ENCODE measurements at places on chromosomes 4 and X.

- DNase-seq, result no peak
These were observed 104.4 kb downstream of the PJA1 start for GRCh38 chrX:69060631-69061408.

GRCh38 chrX:41384051-41384705 is 50.2 kb downstream of the DDX3X start:
- DNase-seq, result no peak

- DNase-seq, result no peak
These were observed 38.8 kb downstream of the MSN start for GRCh38 chrX:65706041-65706828.

DNA sequence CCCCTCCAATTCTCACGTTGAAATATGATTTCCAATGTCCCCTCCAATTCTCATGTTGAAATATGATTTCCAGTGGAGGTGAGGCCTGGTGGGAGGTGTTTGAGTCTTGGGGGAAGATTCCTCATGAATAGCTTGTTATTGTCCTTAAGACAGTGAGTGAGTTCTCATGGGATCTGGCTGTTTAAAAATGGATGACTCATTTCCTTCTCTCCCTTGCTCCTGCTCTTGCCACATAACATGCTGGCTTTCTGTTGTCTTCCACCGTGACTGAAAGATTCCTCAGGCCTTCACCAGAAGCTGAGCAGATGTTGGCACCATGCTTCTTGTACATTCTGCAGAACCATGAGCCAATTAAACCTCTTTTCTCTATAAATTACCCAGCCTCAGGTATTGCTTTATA is 346.8 kb upstream of the TECRL start:
- DNase-seq, result no peak

DNA sequence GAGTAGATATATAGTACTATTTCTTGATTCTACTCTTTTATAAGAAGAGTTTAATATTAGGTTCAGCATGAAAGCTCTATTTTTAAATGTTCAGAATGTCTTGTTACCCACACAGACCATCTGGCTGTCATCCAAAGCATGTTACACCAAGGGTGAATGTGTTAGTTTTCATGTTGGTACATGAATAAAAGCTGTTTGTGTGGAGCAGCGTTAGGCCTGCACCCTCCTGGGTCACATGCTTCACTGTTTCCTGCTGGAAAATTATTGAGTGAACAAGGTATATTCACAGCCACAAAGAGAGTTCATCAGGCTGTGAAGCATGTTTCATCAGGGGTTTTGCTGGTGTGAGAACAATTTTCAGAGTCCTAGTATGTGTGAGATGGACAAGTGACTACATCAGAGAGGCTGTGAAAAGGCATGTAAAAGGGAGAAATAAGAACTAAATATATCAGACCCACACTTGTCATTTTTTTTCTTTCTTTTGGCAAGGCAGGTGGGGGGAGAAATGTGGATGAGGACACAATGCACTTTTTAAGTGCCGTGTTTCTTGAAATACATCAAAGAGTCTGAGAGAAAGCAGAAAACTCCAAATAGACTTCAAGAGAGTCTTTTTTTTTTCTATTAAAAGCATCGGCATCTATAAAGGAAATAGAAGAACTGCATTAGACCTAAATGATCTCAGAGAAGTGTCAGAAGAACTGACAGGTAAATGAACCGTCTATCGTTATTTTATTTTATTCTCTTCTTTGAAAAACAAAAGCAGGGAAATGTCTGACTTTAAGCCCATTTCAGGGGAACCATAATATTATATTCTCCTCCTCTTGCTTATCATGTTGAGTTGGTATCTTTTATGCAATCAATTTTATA is 2429.7 kb downstream of the PCDH7 start:
- no peak for DNase-seq
